Midbrain (tissue), 1 donor: ENCODE measurements at places on chromosomes 5 and 9.

GRCh38 chr9:3224931-3225330, 300.9 kb downstream of the RFX3 start:
- peak; percentile 43 for DNase-seq

DNA sequence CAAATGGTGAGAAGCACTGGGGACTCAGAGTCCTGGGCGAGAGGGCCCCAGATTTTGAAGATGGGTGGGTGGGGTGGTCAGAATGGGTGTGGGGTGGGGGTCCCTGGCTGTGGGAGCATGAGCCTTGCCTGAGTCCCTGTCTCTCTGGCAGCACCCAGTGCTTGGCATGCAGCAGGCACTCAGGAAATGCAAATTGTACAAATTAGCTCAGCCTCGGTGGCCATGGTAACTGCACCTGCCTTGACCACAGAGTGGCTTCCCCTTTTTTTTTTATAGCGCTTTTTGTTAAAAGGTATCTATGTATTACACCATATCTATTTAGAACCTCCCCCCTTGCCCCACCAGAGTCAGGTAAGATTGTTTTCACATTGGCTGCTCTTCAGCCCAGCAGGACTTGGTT, 19.2 kb upstream of the PITX1 start:
- DNase-seq, result no peak

DNA sequence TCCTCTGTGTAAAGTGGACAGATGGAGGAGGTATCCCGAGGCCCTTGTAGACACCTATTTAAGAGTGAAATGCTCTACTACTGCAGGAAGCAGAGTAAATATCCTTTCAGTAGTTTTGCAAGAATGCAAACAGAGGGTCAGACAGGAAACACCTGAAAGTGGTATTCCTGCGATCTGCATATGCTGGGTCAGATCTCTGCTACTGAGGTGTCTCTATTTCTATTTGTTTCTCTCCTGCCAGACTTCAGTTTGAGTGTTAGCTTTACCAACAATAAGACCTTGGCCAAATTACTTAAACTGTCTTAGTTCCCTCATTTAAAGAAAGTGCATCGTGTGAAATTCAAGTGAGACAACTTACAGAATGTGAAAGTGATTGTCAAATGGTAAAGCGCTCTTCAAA, 47.6 kb downstream of the JAKMIP2 start:
- DNase-seq, result no peak

GRCh38 chr9:24351258-24351657, 194.4 kb downstream of the IZUMO3 start:
- DNase-seq, result no peak

DNA sequence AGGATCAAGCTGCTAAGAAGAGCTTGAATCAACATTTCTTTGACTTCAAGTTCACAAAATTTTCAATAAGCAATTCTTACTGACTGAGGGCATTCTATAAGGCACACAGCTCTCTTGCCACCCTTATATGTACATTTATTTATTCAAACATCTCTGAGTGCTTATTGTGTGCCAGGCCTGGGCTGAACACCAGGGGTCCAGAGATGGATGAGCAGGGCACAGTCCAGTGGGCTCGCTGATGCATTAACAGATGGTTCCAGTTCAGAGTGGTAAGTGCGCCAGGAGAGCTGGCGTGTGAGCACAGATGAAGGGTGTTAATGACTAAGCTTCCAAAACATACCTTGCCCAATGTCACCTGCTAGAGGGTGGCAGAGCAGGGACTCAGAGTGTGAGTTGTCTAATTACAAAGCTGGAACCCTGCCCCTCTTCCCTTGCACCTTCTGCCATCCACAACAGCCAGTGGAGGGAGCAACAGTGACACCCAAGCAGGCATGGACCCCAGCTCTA, 24.6 kb downstream of the ALG2 start:
- no peak for DNase-seq

DNA sequence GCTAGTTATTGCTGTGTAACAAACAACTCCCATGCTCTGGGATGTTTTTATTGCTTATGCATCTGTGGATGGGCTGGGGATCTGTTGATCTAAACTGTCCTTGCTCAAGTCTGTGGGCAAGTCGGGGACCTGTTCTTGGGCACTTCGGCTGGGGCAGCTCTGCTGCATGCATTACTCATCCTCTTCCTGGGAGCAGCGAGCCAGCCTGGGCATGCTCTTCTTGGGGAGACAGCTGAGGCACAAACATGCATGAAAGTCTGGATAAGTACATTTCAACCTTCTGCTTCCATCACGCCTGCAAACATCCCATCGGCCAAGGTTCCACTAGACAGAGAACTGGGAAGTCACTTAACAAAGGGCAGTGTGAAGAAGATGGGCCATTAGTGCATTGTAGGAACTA, 66.3 kb downstream of the ANKRD33B start:
- no peak for DNase-seq

DNA sequence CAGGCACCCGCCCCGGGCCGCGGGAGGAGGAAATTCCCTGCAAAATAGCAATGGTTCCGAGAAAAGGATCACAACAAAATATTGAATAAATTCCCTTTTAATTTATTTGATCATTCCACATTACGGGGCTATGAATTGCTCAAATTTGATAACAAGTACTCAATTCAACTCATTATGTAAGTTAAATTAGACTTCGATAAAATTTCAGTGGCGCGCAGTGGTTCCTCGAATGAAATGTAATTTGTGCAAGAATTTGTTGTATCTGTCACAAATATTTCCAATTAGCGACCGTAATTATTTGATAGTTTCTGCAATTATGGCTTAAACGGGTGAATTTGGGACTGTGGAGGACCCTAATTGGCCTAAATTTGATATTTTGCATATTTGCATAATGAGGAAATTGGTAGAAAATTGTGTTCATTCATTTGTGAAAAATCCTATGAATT, 76.0 kb upstream of the TBCA start:
- no peak for DNase-seq
